HEK293T (cell line): ENCODE measurements at places on chromosomes 2 and 18.

- DNase-seq: no peak
Measured at GRCh38 chr2:196368546-196369225, 197.3 kb upstream of the STK17B start.

- no peak for DNase-seq
Measured at GRCh38 chr2:234512884-234513669, 16.2 kb upstream of the ARL4C start.

DNA sequence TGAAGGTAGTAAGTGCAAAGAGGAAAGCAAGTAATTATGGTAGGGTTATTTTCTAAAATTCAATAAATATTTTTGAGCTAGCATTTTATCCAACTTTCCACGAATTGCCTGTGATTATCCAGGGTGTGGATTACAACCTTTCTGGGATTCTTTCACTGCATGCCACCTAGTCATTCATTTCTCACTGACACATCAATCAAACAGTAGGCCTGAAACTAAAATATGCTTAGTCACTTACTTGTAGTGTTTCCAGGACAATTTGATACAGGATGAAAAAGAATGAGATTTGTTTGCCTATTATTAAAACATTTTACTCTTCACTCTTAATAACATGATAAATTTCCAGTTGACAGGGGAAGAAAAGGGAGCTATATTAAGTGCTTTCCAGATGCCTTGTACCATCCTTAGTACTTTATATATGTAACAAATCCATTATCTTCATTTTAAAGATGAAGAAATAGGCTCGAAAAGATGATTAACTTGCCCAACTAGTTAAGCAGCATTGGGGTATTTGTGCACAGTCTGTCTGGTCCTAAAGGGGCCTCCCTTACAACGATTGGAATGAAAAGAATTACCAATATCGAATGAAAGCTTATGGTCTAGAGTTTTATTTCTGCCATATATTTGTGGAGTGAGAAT lies 70.4 kb downstream of the KCTD1 start:
- no peak for DNase-seq

GRCh38 chr18:12046046-12046750 lies 47.4 kb upstream of the ANKRD62 start:
- DNase-seq: no peak

GRCh38 chr2:120222186-120223033 lies 790 bp downstream of the TMEM185B start:
- no peak for DNase-seq

GRCh38 chr2:119225105-119225865 lies 1.7 kb downstream of the STEAP3 start:
- no peak for DNase-seq

GRCh38 chr2:38622210-38622609 lies 19.5 kb upstream of the HNRNPLL start:
- DNase-seq: no peak

DNA sequence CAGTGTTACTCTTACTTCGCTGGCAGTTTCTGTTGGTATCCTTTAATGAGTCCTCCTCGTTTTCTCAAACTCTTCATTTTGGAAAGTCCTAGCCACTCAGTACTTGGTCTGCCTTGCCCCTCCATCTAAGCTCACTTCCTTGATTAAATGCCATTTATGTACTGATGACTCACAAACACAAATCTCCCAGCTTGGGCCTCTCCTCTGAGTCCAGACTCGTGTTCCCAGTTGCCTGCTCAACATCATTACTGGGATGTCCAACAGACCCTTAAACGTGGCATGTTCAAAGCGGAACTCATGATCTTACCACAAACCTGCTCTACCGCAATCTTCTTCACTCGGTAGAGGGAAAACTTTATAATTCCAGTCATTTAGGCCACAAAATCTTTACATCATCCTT lies 13.8 kb upstream of the CCDC68 start:
- no peak for DNase-seq

- DNase-seq: no peak
Measured at GRCh38 chr2:69022548-69022947, 9.6 kb downstream of the ANTXR1 start.

GRCh38 chr18:44901283-44901682 lies 220.6 kb downstream of the SETBP1 start:
- DNase-seq: no peak

DNA sequence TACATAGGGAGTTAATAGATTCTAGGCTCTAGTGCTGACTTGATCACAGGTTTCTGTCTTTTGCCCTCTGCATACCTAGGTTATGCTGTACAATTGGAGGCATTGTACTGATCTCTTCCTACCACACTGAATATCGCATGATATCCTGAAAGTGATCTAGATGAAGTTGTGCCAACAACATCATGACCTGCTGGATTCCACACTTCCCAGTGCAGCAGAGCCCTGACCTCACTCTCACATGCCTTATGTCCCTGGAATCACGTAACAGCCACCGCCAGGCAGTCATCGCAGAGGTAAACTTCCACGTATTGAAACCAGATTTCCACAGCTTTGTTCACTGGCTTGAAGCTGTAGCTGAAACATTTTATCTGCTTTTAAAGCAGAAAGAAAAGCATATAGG lies 214.0 kb downstream of the ANKRD30B start:
- no peak for DNase-seq

DNA sequence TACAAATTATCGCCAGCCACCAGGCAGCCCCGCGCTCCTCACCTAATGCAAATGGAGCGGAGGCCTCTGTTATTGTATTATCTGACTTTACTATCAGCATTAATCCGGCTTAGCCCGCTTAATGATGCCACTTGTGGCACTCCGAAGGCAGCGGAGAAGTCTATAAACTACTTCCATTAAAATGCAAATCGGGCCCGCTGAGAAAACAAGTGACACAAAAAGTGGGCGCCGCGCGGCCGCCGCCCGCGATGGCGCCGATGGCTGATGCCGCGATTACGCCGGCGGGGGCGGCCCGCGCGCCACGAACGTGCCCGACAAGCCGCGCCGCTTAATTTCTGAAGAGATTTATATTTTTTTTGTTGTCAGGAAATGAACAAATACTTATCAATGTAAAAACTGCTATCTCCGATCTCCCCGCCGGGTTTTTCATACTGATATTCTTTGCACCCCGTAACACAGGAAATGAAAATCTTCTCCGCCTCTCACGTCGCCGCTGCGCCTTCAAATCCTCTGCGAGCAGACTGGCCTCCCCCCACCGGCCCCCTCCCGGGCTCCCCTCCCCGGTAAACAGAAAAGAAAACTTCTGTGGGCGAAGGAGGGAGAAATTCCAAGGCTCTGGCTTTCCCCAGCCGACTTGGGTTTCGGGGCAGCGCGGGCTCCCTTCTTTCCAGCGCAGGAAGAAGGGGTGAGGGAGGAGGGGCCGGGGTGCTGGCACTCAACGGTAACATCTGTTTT lies 221.8 kb downstream of the INSIG2 start:
- DNase-seq: no peak

DNA sequence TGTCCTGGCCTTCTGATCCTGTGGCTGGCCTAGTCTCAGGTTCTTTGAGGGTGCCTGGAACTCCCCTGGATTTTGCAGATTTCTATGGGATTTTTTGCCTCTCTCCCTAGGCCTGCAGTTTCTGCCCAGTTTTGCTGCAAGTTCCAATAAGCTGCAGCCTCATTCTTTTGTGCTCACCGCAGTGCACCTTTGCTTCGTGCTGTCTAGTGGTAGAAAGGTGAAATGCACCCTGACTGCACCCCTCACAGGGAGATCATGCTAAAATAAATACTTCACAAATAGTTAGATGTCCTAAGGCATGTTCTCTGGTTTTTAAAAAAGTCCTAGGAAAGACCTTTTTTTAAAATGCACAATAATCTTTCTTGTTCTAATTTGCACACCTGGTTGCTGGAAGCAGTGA lies 72.5 kb downstream of the GNAL start:
- peak; percentile 18 for DNase-seq

GRCh38 chr2:172094294-172095145 lies 8.2 kb downstream of the DLX2 start:
- no peak for DNase-seq

- no peak for DNase-seq
Measured at GRCh38 chr2:235537186-235537585, 43.3 kb downstream of the AGAP1 start.

DNA sequence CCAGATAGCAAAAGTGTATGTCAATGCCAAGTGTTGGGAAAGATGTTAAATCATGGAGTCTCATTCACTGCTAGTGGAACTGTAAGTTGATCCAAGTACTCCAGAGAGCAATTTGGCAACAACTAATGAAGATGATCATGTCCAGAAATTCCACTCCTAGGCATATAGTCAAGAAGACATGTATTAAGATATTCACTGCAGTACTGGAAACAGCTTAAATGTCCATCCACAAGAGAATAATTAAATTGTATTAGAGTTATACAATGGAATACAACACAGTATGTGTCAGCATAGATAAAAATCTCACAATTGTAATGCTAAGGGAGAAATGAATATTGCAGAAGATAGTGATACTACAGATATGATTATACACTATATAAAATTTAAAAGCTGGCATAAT lies 15.2 kb upstream of the LBH start:
- DNase-seq: no peak

- no peak for DNase-seq
Measured at GRCh38 chr2:85429213-85429923, 10.9 kb downstream of the SH2D6 start.

GRCh38 chr2:160472839-160473251 lies 20.8 kb downstream of the RBMS1 start:
- DNase-seq: peak; percentile 20

DNA sequence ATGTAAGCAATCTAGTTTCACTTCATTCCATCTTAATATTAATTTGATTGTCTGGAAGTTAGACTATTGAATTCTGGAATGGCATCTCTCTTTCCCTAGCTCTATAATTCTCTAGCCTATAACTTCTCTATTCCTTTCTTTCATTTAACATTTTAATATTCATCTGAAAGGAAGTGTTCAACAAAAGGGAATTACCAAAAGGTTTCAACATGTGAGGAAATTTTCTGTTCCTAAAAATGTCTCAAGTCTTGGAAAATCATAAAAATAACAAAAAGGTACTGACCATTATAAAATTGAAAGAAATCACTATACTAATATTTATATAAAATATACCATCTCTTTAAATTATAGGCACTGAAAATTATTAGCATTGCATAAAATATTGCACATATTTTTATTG lies 228.7 kb downstream of the TXNL1 start:
- no peak for DNase-seq

DNA sequence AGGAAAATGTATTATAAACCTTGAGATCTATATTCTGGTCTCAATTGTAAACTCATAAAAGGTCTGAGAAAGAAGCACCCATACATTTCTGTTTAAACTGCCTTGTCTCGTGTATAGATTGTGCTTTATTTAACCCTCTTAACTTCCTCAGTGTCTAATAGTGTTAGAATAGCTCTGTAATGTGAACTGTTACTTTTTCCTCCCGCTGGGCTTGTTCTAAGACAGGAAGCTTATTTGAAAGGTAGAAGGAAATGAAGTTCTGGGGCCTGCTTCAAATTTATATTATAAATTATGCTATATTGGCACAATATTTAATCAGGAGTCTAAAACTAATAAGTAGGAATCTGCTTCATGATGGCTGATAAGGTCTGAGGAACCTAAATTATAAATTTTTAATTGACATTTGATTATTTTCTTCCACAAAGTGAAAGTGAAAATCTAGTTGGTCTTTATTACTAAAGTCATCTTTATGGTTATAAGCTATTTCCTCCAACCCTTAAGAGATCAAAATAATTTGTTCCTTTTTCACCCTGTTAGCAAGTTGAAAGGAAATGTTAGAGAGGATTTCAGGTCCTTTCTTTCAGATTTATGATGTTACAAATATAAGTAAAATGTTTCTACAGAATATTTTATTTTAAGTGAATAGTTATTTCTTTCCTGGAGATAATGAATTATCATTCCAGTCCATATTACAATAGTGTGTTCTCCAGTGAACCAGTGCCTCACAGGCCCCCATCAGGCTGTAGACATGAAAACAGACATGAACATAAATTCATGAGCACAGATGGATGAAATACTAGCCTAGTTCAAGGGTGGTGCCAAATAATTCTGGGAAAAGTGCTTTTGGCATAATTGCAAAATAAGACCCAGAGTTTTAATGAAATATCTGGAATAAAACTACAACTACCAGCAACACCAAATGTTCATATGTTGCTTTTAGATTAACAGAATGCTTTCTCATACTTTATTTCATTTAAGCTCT lies 7.9 kb downstream of the MFSD6 start:
- DNase-seq: no peak

DNA sequence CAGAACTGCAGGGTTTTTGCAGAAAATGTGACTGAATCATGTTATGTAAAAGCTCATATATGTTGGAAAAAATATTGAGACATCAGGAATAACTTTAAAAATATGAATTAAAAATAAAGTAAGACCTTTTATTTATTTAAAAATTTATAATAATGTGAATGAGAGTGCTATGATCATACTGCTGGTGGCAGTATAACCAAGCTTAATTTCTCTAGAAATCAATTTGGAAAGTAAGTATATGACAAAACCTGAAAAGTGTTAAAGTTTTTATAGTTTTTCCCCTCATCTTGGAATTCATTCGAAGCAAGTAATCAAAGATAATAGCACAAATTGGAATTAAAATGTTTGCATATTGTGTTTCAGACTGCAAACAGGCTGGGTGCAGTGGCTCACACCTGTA lies 7.5 kb downstream of the SLC39A10 start:
- DNase-seq: no peak

DNA sequence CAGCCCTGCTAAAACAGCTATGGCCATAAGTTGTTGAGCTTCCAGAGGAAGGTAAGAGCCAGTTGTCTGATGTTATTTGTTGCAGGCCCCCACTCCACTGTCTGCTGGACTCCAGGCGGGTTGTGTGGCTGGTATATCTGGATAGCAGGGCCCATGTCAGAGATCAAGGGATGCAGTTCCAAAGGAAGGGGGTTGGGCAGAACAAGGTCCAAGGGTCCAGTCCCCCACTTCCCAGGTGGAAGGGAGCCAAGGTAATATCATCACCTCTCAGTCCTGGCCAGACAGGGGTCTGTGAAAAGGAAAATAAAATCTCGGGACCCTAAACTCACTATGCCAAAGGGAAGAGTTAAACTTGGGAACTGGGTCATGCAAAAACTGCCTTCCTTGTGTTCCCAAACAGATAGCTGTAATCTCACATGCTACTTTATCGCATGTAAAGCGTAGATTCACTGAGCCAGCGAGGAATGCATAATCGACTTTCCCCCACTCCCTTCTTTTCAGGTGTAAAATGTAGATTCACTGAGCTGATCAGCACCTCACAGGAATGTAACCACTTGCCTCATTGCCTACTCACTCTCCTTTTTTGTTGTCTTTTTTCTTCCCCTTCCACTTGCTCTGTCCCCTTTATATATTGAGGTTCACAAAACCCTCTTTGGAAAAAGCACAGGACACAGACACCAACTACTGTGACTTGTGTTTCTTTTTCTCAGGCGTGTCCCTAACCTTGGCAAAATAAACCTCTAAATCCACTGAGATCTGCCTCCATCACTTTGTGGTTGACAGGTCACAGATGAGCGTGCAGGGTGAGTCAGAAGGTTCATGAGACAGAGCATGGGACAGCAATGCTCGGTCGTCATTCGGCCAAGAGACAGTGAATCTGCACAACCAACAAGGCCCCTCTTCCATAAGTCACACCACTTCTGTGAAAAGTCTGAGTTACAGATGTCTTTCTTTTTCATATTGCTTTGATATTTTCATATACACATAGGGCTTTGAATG lies 255.3 kb upstream of the SIX2 start:
- DNase-seq: no peak
